Stimulated activated CD8-positive, alpha-beta memory T cell treated with anti-CD3 and anti-CD28 coated beads, Interleukin-7, amount 100 ng/mL, for 4 hours (primary cell): ENCODE measurements at places on chromosomes 6 and 20.

GRCh38 chr6:108920751-108921150 is 72.5 kb downstream of the ARMC2 start:
- DNase-seq: no peak

- DNase-seq: no peak
Observed at GRCh38 chr6:143125864-143126573, 65.3 kb downstream of the AIG1 start.

GRCh38 chr20:24117383-24117782 is 128.8 kb upstream of the GGTLC1 start:
- DNase-seq: no peak

GRCh38 chr6:70575899-70576495 is 9.3 kb downstream of the SDHAF4 start:
- no peak for DNase-seq

DNA sequence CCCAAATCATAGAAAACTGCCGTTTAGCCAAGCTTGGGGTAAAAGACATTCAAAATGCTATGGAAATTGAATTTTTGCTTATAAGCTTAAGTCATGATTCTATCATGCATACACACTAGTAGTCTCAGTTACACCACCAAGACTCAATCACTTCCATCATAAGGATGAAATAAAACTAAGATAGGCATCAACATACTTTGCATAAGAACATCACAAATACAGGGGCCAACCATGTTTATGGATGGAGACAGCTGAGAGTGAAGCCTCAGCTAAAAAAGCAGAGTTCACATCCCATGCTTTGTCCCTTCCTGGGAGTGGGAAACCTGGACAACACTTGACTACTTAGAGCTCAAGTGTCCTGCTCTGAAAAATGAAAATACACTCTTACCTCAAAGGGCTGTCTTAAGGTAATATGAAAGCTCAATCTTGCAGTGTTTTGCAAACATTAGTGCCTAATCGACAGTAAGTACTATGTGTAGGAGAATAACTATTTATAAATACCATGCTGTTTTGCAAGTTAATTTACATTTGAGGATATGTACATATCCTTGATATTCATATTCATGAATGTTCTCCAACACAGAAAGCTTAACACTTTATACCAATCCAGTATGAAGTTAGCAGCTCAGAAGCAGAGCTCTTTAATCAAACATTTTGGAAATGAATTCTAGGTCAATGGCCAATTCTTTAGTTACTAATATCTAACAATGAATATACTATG is 32.0 kb upstream of the SMIM28 start:
- no peak for DNase-seq

GRCh38 chr6:124066269-124066668 is 262.6 kb downstream of the NKAIN2 start:
- DNase-seq: no peak

GRCh38 chr6:150255840-150256239 is 113.0 kb upstream of the IYD start:
- no peak for DNase-seq

- DNase-seq: no peak
Observed at GRCh38 chr20:549722-550496, 6.3 kb upstream of the CSNK2A1 start.

DNA sequence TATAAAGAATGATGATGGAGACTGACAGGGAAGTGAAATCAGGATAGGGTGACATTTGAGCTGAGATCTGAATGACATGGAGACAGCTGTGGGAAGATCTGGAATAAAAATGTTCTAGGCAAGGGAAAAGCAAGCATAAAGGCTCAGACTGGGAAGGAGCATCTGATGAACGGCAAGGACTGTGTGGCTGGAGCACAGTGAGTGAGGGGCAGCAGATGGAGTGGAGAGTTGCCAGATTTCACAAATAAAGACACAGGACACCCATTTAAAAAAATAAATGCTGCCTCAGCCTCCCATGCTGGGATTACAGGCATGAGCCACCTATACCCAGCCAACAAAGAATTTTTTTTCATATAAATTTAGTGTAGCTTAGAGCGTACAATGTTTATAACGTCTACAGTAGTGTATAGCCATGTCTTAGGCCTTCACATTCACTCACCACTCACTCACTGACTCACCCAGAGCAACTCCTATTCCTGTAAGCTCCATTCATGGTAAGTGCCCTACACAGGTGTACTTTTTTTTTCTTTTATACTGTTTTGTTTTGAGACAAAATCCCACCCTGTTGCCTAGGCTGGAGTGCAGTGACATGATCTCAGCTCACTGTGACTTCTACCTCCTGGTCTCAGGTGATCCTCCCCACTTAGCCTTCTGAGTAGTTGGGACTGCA is 2.4 kb upstream of the ZBTB24 start:
- DNase-seq: no peak

DNA sequence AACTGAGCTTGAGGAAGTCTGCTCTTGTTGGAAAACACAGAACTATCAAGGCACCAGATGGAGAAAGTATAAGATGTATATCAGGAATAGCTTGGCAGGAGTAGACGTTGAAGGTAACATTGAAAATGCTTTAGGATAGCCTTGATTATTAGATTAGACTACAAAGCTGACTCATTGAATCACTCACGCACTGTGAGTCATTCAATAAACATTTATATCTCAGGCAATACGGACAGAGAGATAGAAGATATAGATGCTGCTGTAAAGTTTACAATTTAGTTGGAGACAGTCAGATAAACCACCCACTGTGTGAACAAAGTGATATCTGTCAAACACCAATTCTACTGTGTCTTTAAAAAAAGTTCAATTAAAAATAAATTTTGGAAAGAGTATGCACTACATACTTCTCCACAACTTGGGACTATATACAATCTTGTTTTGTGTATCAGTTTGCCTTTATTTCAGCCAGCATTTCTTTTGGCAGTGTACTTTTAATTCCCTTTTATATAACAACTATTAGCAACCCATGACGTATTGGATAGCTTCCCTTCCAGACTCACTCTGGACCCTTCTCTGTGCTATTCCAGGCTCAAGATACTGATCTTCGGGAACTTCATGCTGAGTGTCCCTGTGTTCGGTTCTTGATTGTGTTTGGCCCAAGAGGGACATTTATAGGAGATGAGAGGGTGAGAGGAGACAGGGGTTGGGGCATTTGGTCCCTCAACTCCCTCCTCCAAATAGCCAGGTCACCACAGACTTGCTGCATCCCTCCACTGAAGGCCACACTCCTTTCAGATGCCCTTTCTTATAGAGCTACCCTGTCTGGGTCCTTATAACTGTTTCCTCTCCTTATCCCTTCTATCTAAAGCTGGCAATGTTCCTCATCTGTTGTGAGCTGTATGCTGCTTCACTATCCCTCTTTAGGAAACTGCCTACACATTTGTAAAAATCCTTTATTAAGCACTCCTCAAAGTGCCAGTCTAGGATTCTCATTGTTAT is 176.6 kb upstream of the PTPRK start:
- no peak for DNase-seq

GRCh38 chr6:54072635-54073313 is 38.5 kb upstream of the MLIP start:
- DNase-seq: no peak

GRCh38 chr20:46970937-46971630 is 76.4 kb downstream of the EYA2 start:
- no peak for DNase-seq

- no peak for DNase-seq
Observed at GRCh38 chr6:160221423-160221822, 37.2 kb downstream of the SLC22A2 start.

DNA sequence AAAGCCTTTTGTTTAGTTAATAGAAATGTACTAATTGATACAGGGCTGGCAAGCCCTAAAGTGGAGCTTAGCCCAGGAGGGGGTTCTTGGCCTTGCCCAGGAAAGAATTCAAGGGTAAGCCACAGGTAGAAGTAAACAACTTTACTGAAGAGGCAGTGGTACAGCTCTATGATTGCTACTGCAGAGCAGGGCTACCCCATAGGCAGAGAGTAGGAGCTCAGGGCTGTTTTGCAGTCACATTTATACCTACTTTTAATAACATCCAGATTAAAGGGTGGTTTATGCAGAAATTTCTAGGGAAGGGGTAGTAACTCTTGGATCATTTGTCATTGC is 680.4 kb upstream of the GJE1 start:
- no peak for DNase-seq

DNA sequence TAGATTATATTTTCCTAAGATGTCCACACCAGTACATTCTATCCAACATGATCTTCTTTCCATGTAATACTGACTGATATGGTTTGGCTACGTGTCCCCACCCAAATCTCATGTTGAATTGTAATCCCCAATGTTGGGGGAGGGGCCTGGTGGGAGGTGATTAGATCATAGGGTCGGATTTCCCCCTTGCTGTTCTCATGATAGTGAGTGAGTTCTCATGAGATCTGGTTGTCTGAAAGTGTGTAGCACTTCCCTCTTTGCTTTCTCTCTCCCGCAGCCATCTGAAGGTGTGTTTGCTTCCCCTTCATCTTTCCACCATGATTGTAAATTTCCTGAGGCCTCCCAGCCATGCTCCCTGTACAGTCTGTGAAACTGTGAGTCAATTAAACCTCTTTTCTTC is 12.2 kb upstream of the HBS1L start:
- DNase-seq: no peak

- no peak for DNase-seq
Observed at GRCh38 chr6:19827247-19827646, 9.9 kb upstream of the ID4 start.

DNA sequence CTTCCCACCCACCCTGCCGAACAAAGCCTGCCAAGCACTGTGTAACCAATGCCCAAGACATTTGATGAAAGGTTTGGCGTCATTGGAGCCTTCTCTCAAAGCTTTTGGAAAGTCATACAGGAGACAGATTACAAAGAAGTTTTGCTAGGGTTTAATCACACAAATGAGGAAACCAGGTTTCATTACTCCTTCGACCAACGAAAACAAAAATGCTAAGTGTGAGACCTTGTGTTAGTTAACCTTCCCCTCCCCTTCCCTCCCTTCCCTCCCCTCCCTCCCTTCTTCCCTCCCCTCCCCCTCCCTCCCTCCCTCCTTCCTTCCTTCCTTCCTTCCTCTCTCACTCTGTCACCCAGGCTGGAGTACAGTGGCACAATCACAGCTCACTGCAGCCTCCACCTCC is 96.1 kb upstream of the CD83 start:
- DNase-seq: no peak

- no peak for DNase-seq
Observed at GRCh38 chr6:38179300-38179699, 359.8 kb downstream of the ZFAND3 start.

DNA sequence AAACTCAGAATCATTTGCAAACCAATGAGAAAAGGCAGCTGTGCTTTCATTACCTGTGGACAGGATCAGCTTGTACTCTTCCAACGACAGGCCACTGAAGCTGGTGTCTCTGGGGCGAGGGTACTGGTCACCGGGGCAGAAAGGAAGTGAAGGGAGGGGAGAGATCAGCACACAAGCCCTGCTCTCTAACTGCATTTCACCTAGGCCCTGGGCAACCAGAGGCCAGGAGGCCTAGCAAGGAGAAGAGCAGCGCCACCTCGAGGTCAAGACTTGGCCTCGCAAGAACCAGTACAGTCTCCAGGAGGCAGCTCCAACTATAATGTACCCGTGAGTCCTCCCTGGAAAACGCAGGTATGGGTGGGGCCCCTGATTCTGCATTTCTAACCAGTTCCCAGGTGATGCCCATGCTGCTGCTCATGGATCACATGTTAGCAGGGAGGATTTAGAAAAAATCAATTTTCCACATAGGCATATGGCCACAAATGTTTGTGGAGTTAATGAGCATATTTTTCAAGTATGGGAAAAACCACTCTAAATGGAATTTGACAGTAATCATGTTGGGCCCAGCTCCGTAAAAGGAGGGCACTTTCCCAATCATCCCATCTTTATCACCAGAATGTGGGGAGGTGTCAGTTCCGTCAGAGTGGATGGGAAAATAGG is 11.0 kb downstream of the UQCC2 start:
- peak; percentile 49 for DNase-seq

GRCh38 chr20:11826334-11826733 is 91.4 kb upstream of the BTBD3 start:
- DNase-seq: no peak

DNA sequence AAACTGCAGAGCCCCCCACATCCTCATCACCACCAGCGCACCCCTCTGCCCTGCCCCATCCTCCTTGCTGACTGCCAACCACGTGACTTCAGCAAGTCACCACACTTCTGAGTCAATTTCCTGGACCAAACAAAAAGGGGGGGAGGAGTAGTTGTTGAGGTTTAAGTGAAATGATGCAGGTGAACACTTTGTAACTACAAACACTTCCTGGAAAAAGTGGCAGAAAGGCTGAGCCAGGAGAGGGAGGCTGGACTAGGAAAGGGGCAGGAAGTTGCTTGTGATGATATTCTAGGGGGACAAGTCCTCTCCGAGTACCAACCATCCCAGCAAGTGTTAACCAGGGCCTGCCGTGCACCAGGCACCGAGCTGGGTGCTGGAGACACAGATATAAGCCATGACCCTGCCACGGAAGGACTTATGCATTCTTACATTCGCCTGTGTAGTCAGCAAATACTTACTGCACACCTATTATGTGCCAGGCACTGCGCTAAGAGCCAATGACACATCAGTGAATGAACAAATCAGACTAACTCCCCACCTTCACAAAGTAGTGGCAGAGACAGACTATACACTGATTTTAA is 67.3 kb downstream of the PREX1 start:
- DNase-seq: peak; percentile 72

DNA sequence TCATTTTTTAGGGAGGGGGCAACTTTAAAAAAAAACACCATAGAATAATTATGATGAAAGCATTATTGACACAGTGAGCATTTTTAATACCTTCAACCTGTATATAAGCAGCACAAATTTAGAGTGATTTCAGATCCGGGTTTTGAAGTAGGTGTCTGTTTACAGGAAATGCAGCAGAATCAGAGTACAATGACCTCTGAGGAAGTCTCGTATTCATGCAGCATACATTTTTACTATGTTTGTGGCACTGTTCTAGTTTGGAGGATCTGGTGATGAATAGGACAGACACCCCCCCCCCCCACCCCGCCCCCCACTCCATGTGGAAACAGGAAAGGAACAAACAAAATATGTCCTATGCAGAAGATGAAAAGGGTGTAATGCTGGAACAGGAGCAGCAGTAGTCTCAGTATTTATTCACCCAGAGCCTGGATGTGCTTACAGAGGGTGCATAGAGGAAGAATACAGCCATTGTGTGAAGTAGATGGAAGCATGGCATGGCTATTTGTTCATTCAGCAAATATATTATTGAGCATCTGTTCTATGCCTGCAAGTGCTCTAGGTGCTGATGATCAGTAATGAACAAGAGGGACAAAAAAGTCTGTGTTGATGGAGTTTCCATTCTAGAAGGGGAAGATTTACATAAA is 19.7 kb downstream of the VAPB start:
- no peak for DNase-seq
